C1 segment of cervical spinal cord (tissue), 14 donors: ENCODE measurements at places on chromosomes 7 and 10.

DNA sequence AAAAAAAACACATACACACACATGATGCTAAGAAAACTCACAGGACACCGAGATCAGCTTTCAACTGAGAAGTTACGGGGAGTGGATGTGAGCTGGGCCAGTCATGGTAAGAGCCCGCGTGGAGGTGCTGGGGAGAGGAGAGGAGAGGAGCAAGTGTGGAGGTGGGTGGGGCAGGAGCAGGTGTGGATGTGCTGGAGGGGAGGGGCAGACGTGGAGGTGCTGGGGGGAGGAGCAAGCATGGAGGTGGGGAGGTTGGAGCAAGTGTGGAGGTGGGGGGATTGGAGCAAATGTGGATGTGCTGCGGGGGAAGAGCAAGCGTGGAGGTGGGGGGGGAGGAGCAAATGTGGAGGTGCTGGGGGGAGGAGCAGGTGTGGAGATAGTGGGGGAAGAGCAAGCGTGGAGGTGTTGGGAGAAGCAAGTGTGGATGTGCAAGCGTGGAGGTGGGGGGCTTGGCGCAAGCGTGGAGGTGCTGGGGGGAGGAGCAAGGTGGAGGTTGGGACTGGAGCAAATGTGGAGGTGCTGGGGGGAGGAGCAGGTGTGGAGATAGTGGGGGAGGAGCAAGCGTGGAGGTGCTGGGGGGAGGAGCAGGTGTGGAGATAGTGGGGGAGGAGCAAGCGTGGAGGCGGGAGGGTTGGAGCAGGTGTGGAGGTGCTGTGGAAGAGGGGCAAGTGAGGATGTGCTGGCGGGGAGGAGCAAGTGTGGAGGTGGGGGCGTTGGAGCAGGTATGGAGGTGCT, 24.5 kb upstream of the NCAPG2 start:
- no peak for DNase-seq

GRCh38 chr10:125226823-125227222, 66.5 kb upstream of the CTBP2 start:
- no peak for DNase-seq

GRCh38 chr7:148442933-148443332, 147.6 kb upstream of the C7orf33 start:
- DNase-seq, result no peak

GRCh38 chr7:43905209-43905946, 1.0 kb downstream of the URGCP start:
- no peak for DNase-seq

DNA sequence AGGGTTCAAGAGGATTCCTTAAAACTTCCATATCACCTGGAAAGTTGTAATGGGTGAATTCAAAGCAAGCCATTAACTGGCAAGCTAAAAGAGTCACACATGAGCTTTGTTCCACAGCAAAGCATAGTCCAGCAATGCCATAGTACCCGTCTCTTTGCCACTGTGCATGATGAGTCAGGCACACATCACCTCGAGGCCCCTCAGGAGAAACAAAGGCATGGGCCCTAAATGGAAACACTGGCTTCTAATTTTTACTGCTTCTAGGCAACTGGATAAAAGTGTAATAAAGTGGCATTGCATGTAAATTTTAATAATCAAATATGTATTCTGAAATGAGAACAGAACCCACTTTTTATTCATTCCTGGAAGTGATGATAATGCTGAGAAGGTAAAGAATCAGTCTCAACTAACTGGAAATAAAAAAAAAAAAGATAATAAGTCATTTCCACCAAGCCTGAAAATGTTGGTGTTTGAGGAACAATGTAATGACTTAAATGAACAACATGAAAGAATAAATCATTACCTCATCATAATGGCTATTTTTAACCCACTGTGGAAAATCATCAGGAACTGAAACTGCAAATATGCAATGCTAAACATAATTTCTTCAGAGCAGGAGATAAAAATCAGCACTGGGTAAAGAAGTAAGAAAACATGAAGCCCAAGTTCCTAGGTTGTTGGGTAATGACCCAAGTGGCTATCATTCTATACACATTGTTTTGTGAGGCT, 104.9 kb downstream of the CDK6 start:
- no peak for DNase-seq
